ENCODE measurements at places on chromosomes 4 and X.

DNA sequence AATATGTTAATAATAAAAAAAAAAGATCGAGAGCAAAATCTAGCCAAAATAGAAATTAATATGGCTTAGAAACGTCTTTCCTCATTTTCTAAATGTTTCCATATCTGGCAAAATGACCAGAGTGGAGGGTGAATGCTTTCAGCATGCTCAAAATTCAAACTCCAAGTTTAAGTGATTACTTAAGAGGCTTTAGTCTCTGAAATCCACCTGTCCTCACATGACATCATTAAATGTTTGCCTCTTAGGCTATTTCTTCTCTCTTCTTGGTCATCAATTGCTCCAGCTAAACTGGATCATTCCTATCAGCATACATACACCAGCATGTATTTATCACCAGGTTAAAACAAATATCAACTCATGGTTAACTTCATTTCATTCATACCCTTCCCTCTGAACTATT lies 54.5 kb upstream of the ATXN3L start:
- DNase-seq = no peak

GRCh38 chrX:153929576-153929975 lies 3.5 kb upstream of the ARHGAP4 start:
- no peak for DNase-seq

DNA sequence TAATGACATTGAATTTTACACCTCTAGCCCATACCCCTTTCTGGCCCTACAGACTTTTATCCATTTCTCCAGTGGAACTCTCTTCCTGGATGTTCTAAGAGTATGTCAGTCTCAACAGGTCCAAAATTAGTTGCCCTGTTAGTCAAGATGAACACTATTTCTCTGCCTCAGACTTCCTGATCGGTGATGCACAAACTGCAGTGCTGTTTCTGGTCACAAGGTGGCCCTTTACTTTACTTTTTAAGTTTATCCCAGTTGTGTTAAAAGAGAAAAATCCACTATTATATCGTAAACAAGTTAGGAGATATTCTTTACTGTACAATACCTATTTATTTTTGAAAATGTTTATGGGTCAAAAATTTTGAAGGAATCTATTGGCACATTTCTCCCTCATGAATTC lies 13.1 kb downstream of the TCEAL7 start:
- DNase-seq = no peak

DNA sequence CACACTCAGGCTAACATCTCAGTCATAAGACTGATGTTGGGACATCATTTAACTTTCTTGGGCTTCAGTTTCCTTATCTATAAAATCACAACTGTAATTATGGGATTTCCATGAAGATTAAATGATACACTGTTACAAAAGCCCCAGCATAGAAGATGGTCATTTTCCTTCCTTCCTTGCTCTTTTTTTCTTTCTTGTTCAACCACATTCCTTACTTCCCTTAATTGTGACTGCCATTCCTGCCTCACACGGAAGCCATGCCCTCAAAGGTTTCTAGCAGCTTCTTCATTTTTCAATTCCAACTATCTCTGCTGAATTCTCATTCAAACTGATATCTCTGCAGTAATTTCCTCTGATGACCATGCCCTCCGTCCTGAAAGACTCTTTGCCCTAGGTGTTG lies 311.8 kb downstream of the PPP3CA start:
- DNase-seq = no peak

- no peak for DNase-seq
Measured at GRCh38 chr4:183241721-183242151, 78.3 kb downstream of the CLDN22 start.

DNA sequence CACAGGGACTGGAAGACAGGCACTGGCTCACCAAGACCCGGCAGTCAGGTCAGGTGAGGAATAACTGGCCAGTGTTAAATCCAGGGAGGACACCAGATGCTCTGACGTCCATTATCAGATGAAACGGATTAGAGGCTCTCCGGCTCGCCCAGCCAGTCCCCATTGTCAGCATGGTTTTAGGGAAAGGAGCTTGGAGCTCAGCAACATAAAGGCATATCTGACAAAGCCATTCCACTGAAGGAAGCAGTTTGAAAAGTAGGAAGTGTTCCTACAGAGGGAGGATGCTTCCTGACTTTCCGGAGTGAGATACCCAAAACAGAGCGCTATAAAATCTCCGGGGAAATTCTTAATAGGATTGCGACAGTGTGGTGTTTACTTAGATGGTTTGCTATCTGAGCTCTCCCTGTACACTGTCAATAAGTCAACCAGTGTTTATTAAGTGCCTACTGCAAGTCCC lies 14.8 kb downstream of the NDNF start:
- no peak for DNase-seq

GRCh38 chr4:40134206-40134917 lies 62.5 kb upstream of the RHOH start:
- DNase-seq = no peak

DNA sequence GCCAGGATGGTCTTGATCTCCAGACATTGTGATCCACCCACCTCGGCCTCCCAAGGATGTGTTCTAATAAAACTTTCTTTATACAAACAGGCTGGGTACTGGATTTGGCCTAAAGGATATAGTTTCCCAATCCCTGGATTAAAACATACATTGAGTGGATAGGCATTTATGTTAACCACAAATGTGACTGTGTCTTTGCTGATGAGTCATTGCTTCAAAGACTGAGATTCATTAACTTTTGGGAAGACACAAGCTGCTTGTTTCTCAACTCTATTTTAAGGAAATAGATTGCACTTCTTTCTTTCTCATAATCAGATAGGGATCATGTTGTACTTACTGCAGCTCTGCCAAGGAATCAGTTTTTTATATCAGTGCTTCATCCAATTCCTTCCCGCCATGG lies 131.3 kb upstream of the AGA start:
- DNase-seq = no peak

GRCh38 chr4:41683326-41683725 lies 65.2 kb downstream of the PHOX2B start:
- no peak for DNase-seq

DNA sequence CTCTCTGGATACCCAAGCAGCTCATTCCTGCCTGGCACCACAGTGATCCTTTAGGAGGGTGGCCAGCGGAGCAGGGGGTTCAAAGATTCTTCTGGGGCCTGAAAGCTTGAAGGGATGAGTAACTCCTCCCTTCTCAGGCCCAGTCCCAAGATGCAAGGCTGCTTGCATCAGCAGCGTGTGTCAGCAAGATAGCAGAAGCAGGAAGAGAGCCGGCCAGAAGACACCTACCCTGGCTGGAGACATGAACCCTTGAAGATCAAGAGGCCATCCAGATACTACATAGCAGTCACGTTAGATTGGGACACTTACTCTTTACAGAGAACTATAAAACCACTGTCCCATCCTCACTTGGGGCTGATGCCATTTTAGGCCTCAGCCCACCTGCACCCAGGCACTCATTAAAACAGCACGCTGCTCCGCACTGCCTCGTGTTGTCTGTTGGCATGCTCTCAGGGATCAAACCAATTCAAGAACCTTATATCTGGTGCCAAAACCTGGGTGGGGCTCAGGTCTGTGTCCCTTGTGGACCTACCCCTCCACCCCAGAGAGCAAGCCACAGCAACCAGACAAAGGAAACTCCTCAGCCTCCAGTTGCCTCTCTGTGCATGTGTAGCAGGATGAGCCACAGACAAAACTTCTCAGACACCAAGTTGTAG lies 6.5 kb downstream of the UGT2B17 start:
- DNase-seq = no peak

GRCh38 chrX:109681475-109682081 lies 51.5 kb downstream of the ACSL4 start:
- no peak for DNase-seq

GRCh38 chrX:427812-428725 lies 41.4 kb upstream of the PPP2R3B start:
- DNase-seq = peak; percentile 60

DNA sequence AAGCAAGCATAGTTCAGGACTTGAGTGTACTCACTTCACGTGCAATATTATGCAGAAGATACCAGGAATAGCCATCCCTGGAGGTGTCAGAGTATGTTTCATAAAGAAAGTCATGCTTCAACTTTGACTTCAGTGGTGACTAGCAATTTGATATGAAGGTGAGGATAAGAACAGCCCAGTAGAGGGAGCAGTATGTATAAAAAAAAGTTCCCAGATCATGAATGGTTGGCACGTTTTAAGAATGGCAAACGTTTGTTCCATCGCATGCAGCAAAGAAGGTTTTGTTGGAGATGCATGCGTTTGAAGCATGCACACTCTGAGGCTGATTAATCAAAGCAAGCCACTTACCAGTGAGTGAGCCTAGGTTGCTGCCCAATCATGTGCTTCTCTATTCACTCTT lies 33.5 kb upstream of the SLITRK4 start:
- no peak for DNase-seq

DNA sequence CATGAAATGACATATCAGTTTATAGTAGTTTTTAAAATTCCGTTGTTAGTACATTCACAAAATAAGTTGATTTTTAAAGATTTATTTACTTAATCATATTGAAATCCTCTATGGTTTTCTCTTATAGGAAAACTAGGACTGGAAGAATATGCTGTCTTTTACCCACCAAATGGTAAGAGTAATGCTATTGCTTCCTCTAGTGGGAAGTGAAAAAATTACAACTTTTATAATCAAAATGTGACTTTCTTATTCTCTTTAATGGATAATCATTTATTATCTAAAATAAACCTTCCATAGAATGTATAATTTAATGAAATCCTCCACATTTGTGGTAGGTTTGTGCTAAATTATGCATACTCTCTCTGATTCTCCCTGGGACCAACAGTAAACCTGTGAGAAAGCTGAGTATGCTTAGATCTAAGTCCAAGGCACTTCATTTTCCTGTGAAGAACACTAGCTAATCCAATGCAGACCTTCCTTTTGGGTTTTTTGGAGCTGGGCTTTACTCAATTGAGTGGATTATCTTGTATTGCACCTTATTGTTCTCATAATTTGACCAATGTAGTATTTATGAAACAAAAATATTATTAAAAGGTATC lies 136.2 kb downstream of the TBC1D19 start:
- DNase-seq = no peak

DNA sequence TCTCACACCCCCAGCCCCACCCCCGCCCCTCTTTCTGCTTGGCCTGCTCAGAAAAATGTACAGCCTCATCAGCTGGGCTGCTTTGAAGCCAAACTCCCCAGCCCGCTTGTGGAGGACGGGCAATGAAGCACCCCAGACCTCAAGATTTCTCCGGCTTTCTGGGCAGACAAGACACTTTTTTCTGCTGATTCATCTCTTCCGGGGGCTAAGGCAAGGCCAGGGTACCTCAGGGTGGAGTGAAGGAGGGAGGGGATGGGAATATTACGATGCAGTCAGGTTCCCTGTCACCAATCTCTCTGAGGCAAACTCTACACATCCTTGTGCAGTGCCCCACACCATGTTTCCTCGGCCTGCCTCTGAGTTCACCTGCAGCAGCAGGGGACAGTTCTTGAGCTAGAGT lies 66.9 kb upstream of the ATP6AP2 start:
- DNase-seq = no peak

DNA sequence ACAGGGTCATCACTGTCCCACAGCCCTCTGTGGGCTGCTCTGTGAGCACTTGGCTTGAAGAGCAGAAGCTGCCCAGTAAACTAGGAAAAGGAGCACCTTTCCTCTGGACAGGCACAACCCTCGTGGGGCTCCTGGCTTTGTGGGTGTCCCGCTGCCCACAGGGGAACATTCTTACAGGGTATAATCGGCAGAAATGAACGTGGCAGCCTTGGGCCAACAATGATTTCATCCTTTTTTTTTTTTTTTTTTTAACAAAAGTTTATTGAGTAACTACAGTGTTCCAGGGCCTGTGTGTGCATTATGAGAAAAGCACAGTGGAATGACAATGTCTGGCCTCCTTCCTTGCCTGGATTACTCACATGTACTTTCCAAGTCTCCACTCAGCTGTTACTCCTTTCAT lies 197.2 kb downstream of the PDGFC start:
- DNase-seq = no peak

DNA sequence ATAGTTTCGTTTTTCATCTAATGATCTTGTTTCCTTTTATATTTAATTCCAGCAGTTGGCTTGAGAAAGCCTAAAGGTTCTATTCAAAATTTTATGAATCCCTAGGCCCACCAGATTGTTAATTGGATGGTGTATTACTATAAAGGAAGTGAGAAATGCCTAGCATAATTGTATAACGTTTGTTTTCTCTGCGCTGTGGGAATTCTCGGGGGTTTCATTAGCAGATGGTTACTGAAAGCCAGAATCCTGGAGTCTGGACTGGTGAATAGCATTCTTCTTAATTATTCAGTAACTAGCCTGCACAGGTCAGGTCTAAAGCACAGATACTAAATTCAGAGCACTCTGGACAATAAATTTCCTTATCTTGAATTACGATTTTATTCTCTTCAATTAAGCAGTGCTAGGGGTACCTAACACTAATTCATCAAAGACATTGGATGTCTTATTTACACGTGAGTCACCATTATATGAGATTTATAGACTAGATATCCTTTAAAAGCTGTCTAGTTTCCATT lies 459.4 kb downstream of the DTHD1 start:
- DNase-seq = no peak

DNA sequence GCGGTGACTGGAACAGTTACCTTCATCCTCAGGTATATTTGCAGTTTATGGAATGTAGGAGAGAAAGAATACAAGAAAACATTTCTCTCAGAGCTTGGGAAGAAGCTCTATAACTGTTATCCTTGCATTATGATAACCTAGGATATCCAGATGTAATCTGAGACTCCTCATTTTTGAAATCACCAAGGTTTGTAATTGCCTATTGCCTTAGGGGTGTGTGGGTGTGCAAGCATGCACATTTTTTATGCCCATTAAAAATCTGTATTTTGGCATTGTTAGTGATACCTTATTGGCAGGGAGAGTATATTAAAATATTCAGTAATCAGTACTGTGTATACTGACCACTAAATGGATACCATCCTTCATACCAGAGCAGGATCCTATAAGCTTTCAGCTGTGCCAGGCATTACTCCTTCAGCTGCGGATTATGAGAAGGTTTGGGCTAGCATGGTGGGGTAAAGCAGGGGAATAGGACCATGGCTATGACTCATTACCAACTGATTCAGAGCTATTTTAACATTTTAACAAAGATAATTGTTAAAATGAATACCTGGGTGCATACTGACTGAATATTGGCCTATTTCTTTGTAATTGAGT lies 8.3 kb downstream of the SEC24B start:
- no peak for DNase-seq

GRCh38 chrX:10450959-10451355 lies 169.4 kb downstream of the MID1 start:
- DNase-seq = no peak

DNA sequence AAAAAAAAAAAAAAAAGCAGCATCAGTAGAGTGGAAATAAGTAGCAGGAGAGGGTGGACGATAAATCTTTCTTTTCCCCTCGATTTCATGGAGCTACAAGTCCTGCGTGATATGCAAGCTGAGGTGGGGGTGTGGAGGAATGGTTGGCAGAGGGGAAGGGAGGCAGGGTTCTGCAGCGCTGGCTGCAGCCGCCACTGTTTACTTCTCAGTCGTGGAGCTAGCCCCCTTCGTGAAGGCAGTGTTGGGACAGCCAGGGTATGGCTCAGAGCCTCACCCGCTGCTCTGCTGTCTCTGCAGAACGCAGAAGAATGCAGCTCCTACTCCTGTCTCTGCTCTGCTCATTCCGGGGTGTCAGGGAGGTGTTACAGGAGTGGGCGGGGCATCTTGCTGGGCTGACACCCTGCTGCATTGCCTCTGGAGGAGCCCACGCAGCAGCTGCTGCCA lies 140.6 kb downstream of the GPM6A start:
- no peak for DNase-seq

GRCh38 chr4:95411371-95412088 lies 137.2 kb downstream of the UNC5C start:
- DNase-seq = no peak

GRCh38 chrX:2628751-2629315 lies 62.3 kb upstream of the CD99 start:
- no peak for DNase-seq

Data from activated CD8-positive, alpha-beta memory T cell treated with anti-CD3 and anti-CD28 coated beads, Interleukin-2, amount 50 U/mL, for 48 hours (primary cell).